Tibial nerve (tissue), 4 donors: ENCODE measurements at places on chromosomes 4 and X.

- no peak overlapping the region for H3K4me3 ChIP-seq
- no peak overlapping the region for H3K27ac ChIP-seq
- no peaks in the 10 kb centered on the region for H3K4me1 ChIP-seq
- H3K27me3 ChIP-seq: no peaks in the 10 kb centered on the region
- no peak for DNase-seq
Measured at GRCh38 chr4:82528074-82528473, 33.7 kb downstream of the TMEM150C start.

DNA sequence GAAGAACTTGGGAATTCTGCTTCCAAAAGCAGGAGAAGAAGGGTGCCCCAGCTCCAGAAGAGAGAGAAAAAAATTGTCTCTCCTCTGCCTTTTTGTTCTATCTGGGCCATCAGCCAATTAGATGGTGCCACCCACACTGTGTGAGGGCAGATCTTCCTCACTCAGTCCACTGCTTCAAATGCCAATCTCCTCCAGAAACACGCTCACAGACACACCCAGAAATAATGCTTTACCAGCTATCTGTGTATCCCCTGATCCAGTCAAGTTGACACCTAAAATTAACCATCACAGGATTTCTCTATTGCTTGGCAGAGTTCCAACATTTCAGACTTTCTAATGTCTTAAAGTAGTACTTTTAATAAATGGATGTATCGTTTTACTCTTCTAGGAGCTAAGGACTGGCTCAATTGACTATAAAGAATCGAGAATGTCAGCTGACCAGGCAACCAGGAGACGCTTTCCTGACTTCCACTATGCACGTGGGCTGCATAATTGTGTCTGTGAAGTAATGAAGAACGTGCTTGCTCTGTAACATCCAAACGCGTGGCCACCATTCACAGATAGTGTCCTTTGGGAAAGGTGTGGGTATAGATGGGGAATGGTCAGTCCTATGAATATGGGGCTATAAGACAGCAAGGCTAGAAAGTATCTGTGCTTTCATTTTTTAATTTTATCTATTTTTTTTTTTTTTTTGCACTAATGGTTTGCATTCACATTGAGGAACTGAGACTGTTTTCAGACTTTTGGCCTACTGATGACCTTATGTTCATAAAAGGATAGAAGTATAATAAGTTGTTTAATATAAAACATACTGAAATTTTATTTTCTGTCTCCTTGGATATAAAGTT is 9.9 kb upstream of the SMIM20 start:
- no peak for DNase-seq
- H3K4me1 ChIP-seq: peaks cover 3% of the 10 kb centered on the region
- no peaks in the 10 kb centered on the region for H3K36me3 ChIP-seq
- no peak overlapping the region for H3K4me3 ChIP-seq
- H3K27ac ChIP-seq: no peak overlapping the region

- no peaks in the 10 kb centered on the region for H3K27me3 ChIP-seq
- no peak overlapping the region for H3K27ac ChIP-seq
- peak; percentile 34 for DNase-seq
- H3K4me3 ChIP-seq: no peak overlapping the region
- H3K36me3 ChIP-seq: no peaks in the 10 kb centered on the region
Measured at GRCh38 chr4:10524196-10524833, 67.1 kb upstream of the ZNF518B start.

DNA sequence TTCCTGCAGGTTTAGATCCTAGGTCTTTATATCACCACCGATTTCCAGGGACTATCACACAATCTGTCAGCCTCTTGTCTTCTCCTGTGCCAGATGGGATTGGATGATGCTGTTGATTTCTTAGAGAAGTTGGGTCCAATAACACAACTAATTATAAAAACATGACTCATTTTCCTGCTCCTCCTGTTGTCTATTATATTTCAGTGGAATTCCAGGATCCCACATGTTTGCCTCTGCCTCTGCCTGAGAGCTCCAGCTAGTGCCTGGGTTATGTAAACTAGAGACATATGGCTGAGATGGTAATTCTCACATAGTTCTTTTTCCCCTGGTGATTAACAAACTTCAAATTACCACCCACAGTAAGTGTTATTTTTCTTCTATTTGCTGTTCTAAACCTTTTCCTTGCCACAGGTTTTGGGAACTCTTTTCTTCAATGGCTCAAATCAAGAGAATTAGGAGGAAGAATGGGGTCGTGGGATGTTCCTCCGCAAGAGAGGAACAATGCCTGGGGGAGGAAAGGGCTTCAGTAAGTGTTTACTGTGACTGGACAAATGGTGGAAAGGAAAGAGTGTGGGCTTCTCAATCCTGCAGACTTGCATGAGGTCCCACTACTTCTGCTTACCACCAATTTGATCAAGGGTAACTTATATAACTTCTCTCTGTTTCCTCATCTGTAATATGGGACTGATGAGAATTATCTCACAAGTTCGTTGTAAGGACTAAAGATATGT is 3.4 kb upstream of the HOPX start:
- no peaks in the 10 kb centered on the region for H3K4me1 ChIP-seq
- no peak overlapping the region for H3K27ac ChIP-seq
- no peaks in the 10 kb centered on the region for H3K27me3 ChIP-seq

DNA sequence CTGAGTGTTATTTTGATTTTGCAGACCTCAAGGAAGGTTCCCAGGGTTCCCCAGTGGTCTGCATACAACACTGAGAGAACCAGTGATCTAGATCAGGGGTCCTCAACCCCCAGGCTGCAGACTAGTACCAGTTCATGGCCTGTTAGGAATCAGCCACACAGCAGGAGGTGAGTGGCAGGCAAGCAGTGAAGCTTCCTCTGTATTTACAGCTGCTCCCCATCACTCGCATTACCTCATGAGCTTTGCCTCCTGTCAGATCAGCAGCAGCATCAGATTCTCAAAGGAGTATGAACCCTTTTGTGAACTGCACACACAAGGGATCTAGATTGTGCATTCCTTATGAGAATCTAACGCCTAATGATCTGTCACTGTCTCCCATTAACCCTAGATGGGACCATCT is 28.5 kb downstream of the EDNRA start:
- H3K4me1 ChIP-seq: no peaks in the 10 kb centered on the region
- H3K36me3 ChIP-seq: no peaks in the 10 kb centered on the region
- no peak overlapping the region for H3K27ac ChIP-seq
- DNase-seq: no peak
- no peak overlapping the region for H3K4me3 ChIP-seq

DNA sequence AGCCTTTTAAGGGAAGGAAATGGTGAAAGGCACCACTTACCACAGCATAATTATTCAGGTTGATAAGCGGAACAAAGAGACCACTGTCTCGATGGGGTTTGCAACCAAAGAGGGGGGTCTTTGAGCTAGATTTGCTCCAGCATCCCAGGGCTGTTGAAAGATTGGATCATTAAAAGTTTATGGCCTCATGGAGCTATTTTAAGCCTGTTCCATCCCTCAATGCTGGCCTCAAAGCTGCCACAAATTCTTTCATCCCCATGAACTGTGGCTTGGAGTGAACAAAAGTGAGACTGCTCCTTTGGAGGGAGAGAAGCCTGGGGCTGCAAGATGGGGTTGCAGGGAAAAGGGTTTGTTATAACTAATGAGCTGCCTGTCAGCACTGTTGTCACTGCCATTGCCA is 209.8 kb downstream of the RTL9 start:
- no peak overlapping the region for H3K4me3 ChIP-seq
- no peaks in the 10 kb centered on the region for H3K27me3 ChIP-seq

GRCh38 chr4:93152491-93152890 is 676.1 kb upstream of the ATOH1 start:
- H3K4me1 ChIP-seq: no peaks in the 10 kb centered on the region
- no peak overlapping the region for H3K4me3 ChIP-seq
- no peaks in the 10 kb centered on the region for H3K36me3 ChIP-seq
- H3K27ac ChIP-seq: no peak overlapping the region
- no peaks in the 10 kb centered on the region for H3K27me3 ChIP-seq

DNA sequence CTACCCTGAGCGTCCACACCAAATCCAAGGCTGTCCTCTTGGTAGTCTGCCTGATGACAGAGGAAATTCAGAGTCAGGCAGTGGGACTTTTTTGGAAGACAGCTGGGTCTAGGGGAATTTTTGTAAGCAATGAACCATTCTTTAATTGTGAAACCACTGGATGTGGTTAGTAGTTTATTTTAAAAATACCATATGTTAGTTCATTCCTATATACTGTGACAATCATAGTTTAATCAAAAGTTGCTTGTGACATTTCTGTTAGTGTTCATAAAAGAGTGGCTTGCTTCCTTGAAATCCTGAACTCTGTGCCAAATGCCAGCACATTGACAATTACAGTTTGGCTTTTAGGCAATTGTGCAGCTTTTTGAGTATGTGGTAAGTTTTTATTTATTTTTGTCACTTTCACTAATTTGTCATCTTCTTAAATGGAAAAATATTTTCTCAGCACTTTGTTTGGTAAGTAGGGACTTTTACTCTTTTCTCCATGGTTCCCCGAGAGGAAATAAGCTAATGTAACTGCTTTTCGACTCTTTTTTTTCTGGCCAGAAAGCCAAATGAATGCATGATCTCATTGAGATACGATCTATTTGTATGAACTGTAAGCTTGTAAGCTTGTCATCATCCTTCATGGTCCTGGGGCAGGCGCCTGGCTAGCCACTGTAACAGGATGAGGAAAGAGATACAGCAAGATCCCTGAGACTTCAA is 72.6 kb upstream of the SLC4A4 start:
- no peaks in the 10 kb centered on the region for H3K27me3 ChIP-seq
- no peak overlapping the region for H3K4me3 ChIP-seq
- no peak overlapping the region for H3K27ac ChIP-seq
- no peak for DNase-seq
- H3K36me3 ChIP-seq: no peaks in the 10 kb centered on the region

GRCh38 chr4:35342833-35343232 is 901.5 kb downstream of the ARAP2 start:
- no peaks in the 10 kb centered on the region for H3K36me3 ChIP-seq
- H3K4me3 ChIP-seq: no peak overlapping the region
- H3K27me3 ChIP-seq: no peaks in the 10 kb centered on the region
- H3K4me1 ChIP-seq: no peaks in the 10 kb centered on the region

- H3K4me3 ChIP-seq: no peak overlapping the region
- H3K36me3 ChIP-seq: no peaks in the 10 kb centered on the region
- DNase-seq: no peak
- no peaks in the 10 kb centered on the region for H3K27me3 ChIP-seq
- H3K27ac ChIP-seq: no peak overlapping the region
Measured at GRCh38 chr4:141376769-141377168, 156.1 kb downstream of the ZNF330 start.

DNA sequence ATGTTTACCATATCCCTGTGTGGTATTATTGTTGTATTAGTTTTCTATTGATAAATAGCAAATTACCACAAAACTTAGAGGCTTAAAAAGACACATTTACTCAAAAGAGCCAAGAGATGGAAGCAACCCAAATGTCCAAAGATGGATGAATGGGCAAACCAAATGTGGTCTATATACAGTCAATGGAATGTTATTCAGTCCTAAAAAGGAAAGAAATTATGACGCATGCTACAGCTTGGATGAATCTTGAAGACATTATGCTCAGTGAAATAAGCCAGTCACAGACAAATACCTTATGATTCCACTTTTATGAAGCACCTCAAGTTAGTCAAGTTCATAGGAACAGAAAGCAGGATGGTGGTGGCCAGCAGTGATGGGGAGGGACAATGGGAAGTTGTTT is 144.7 kb downstream of the QDPR start:
- no peaks in the 10 kb centered on the region for H3K36me3 ChIP-seq
- no peaks in the 10 kb centered on the region for H3K27me3 ChIP-seq
- H3K4me1 ChIP-seq: no peaks in the 10 kb centered on the region
- no peak overlapping the region for H3K27ac ChIP-seq
- no peak for DNase-seq

- no peak overlapping the region for H3K4me3 ChIP-seq
- H3K36me3 ChIP-seq: no peaks in the 10 kb centered on the region
- no peak for DNase-seq
- H3K27ac ChIP-seq: no peak overlapping the region
Measured at GRCh38 chr4:26717332-26717731, 133.4 kb downstream of the TBC1D19 start.

DNA sequence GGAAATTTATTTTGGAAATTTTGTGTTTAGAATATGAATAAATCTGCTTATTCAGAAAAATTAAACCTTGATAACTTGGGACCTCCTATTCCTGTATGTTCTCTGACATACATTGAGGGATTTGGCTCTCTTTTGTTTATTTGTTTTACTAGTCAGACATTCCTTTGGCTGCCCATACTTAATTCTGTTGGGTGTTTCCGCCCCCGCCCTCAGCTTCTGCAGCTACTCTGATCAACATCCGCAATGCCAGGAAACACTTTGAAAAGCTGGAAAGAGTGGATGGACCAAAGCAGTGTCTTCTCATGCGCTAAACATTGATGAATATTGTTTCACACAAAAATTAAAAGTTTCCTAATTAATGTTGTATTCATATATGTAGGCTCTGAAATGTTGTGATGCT is 40.5 kb downstream of the RRAGB start:
- H3K4me3 ChIP-seq: no peak overlapping the region
- no peaks in the 10 kb centered on the region for H3K36me3 ChIP-seq
- no peak overlapping the region for H3K27ac ChIP-seq
- no peaks in the 10 kb centered on the region for H3K4me1 ChIP-seq

GRCh38 chr4:125681240-125681639 is 366.5 kb downstream of the FAT4 start:
- no peaks in the 10 kb centered on the region for H3K36me3 ChIP-seq
- no peaks in the 10 kb centered on the region for H3K4me1 ChIP-seq
- H3K4me3 ChIP-seq: no peak overlapping the region
- no peak for DNase-seq
